ENCODE measurements at places on chromosomes 2 and 18. TPM values are rescaled to one million over a fixed set of nuclear protein-coding genes. Genes with fewer than 3 reads are reported as not detected.

GRCh38 chr2:89842180-89842908, 1150.9 kb downstream of the RPIA start:
- no peak for DNase-seq

DNA sequence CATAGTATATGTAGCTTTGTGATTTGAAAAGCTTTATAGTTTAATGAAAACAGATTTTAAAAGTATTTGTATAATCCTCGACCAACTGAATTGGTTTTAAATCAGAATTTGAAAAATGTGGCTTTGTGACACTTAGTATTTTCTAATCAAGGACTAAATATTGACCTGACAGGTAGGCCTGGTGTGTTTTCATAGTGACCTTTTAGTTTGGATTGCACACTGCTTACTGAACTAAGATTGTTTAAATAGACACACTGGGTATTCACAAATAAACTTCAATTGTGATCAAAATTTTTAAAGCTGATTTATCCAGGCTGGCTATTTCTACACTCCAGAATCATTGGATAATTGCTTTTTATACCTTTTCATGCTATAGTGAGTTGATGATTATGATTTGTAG, 31.8 kb upstream of the FAM237A start:
- no peak for DNase-seq

The DPYSL5 gene
- total RNA-seq, result not detected

The CNGA3 gene
- total RNA-seq, result not detected

The LCT gene
- total RNA-seq, result not detected

DNA sequence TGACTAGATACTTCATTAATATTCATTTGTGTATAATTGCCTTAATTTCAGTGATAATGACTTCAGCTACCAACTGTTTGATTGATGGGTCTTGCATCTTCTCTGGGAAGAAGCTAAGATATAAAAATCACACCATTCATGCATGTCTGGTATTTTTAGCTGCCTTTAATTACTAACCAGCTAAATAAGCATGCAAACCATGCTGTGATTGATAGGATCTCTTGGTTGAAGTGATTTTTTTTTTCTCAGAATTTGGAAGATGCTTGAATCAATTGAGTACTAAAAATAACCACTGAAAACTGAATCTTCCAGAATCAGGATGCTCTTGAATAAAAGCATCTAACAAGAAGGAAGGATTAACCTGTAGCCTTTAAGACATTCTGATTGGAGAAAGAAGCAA, 668.8 kb downstream of the TDRD15 start:
- DNase-seq, result no peak

- no peak for DNase-seq
These were observed 506.1 kb downstream of the PTPRM start for GRCh38 chr18:8073167-8073566.

The VWA3B gene
- total RNA-seq, result 0.56 TPM

- no peak for DNase-seq
These were observed 134.8 kb upstream of the HNRNPA3 start for GRCh38 chr2:177077778-177078177.

GRCh38 chr2:140892436-140892835, 1238.4 kb downstream of the LRP1B start:
- DNase-seq, result no peak

GRCh38 chr18:72808680-72809079, 59.1 kb downstream of the NETO1 start:
- DNase-seq, result no peak

DNA sequence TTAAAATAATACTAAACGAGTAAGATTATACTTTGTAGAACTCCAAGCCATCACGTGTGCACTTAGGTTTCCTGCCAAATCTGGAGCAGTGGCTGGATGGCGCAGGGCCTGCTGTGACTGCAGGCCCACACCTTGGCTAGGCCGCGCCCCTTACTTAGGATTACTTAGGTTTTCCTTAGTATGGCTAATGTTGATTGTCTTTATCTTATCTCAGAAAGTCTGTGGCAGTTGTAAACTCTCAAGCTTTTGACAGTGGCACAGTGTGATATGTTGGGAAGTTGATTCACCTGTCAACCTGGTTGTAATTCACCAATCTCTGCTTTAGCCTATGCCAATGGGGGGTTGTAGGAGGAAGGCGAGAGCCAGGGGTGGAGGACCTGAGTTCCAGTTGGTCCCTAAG, 208.4 kb downstream of the ZNF407 start:
- no peak for DNase-seq

GRCh38 chr2:209534228-209534627, 110.4 kb downstream of the MAP2 start:
- no peak for DNase-seq

DNA sequence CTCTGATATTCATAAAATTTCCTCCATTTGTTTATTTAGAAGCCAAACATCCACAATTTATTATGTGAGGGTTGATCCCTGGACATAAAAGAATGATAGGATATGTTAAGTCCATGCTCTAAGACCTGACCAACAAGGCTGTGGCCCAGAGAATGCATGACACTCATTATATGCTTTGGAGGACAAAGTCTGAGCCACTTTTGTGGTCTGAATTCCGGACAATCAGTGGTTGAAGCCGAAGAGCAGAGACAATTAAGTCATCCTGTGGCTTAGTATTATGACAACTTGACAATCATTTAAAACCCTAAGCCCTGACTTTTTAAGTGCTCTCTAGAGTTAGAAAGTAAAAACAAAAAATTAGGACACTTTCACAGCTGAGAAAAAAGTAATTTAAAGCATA, 483.3 kb downstream of the PLCL1 start:
- DNase-seq, result no peak

GRCh38 chr18:77077941-77078689, 54.5 kb downstream of the MBP start:
- no peak for DNase-seq

The DAPL1 gene
- total RNA-seq, result not detected

The SKA1 gene
- not detected for total RNA-seq

- no peak for DNase-seq
These were observed 7.1 kb downstream of the NEURL3 start for GRCh38 chr2:96498021-96498431.

- no peak for DNase-seq
These were observed 35.7 kb upstream of the POU3F3 start for GRCh38 chr2:104818264-104818663.

DNA sequence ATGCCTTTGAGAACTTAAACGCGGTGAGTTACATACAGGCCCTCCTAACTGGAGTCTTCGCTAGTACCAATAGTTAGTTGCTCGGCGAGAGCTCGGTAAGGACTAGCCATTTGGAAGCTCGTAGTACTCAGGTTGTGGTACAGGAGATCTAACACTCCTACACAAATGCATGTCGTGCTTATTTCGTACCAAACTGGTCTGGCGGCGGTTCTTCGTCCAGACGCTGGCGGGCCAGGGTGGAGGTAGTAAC, 346 bp upstream of the VRK2 start:
- DNase-seq, result no peak

GRCh38 chr2:173130496-173131465, 55.1 kb downstream of the MAP3K20 start:
- DNase-seq, result no peak

DNA sequence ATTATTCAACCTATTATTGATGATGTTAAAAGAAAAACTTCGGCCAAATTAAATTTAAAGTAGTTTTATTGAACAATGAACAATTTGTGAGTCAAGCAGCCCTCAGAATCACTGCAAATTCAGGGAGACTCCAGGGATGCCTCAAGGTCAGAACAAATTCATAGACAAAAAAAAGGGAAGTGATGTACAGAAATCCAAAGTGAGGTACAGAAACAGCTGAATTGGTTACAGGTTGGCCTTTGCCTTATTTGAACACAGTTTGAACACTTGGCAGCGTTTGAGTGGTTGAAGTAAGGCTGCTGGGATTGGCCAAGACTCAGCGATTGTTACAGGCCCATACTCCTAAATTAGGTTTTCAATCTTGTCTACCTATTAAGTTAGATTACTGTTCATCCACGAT, 47.4 kb upstream of the DSG1 start:
- DNase-seq, result no peak

The PTH2R gene
- total RNA-seq, result not detected

- DNase-seq, result no peak
These were observed 33.1 kb downstream of the MBD2 start for GRCh38 chr18:54191352-54191751.

The CCDC148 gene
- 2.4 TPM for total RNA-seq

DNA sequence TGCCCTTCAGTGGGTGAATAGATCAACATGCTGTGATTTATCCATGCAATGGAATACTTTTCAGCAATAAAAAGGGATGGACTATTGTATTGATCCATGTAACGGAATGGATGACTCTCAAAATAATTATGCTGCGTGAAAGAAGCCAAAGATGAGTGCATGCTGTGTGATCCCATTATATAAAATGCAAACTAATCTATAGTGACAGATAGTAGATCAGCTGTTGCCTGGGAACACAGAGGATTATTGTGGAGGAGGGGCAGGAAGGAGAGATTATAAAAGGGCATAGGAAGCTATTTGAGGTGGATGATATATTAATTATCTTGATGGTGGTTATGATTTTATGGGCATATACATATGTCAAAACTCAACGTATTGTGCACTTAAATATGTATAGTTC, 55.5 kb upstream of the ADAM23 start:
- no peak for DNase-seq

DNA sequence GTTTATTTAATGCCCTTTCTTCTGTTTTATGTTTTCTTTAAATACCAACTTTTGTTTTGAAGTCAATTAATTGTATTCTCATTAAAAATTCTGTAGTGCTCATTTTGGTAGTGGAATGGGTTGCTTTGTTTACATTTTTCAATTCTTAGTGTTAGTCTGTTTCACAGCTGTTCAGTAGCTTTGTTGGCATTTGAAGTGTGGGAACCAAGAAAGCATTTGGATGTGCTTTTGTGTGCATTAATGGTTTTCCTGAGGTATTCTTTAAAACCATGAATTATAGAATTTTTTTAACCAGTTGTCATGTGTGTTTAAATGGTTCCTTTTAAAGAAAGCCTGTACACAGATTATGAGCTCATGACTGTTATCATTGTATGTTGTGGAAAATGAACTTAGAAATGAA, 19.7 kb downstream of the MIB1 start:
- no peak for DNase-seq

The RRM2 gene
- total RNA-seq, result 1.3 TPM

DNA sequence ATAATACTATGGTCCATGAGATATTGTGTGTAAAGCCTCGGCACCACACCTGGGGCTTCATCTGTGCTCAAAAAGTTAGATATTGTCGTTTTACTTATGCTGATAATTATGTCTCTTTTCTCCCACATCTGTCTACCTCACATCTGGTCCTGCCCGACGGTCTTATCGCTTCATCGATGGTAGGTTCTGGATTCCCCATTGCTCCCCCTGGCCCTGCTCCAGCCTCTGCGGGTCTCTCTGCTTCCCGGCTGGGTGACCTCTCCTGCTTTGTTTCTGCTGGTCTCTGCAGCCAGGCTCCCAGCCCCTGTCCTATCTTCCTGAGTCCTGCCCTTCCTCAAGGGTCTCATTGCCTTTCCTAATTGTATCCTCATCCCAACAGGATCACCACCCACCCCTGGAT, 294.2 kb downstream of the NDUFA10 start:
- DNase-seq, result no peak

- no peak for DNase-seq
These were observed 18.6 kb upstream of the ESPNL start for GRCh38 chr2:238081561-238081960.

DNA sequence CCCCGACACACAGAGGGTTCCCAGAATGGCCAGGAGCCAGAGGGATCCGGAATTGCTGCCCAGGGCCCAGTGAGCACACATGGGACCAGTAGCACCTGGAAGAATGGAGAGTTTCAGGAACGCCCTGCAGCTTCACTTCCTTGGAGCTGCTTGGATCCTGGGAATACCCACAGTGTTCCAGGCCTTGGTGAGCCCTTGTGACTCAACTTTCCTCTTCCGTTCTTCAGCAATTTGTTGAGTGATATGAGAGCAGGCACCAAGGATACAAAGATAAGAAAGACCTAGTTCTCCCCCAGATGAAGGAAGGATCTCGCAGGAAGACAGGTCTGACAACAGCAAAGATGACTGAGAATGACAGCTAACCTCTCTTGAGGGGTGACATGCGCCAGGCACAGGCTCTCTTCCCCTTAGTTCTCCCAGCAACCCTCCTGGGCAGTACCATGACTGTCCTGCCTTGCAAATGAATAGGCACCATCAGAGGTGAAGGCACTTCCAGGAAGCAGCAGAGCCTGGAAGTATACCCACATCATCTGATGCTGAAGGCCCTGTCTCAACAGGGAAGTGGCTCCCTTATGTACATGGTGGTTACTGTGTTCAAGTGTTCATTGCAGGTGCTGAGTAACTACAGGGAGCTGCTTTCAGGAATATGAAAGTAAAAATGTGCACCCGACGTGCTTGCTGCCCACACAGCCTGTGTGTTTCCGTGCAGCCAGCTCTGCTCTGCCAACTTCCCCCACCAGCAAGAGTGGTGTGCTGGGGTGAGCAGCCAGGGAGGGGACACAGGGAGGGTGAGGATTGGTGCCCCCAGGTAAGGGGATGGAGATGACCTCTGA, 116.2 kb downstream of the STPG4 start:
- DNase-seq, result no peak

GRCh38 chr2:37366773-37367172, 22.3 kb downstream of the QPCT start:
- no peak for DNase-seq

The COL3A1 gene
- 192 TPM for total RNA-seq

The TDRD15 gene
- total RNA-seq, result not detected

The RGPD3 gene
- 0.08 TPM for total RNA-seq

GRCh38 chr2:105252271-105252670, 10.7 kb downstream of the GPR45 start:
- DNase-seq, result no peak

GRCh38 chr2:69087912-69088240, 74.9 kb downstream of the ANTXR1 start:
- no peak for DNase-seq

GRCh38 chr2:156452971-156453370, 16.8 kb downstream of the GPD2 start:
- DNase-seq, result no peak

DNA sequence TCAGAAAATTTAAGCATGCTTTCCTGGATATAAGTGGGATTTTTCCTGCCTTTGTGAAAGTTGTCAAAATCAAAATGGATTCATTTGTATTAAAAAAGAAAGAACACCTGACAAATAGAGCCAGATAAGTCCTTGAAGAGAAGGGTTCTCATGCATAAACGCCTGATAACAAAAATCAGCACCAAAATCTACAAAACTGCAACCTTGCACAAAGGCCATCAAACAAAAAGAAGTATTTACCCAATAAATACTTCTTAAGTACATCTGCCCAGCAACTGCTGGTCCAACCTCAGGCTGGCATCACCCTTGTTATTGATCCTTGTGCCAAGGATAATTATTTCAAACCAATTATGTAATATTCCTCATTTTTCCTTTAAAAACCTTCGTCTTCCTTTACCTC, 315.9 kb downstream of the GPD2 start:
- DNase-seq, result no peak

- no peak for DNase-seq
These were observed 36.7 kb downstream of the MTERF4 start for GRCh38 chr2:241065355-241065803.

DNA sequence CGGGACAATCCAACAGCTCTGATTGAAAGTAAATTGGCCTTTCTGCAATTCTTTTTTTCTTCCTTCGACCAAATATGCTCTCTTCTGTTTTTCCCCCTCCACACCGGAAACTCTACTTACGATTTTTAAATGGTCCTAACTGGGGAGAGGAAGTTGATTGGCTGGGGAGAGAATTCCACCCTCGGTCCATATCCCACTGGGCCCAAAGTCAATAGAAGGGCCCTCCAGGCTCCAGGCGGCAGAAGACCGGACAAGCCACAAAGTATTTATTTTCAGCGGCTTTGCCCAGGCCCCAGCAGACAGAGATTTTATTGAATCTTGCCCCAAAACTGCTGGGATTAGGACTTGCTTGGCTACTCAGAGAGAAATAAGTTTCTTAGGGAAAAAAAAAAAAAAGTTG, 37.1 kb upstream of the SMAD7 start:
- no peak for DNase-seq
